Keratinocyte (primary cell): ENCODE measurements at places on chromosomes 11 and 22.

- DNase-seq, result no peak
These were observed 131.9 kb downstream of the WNT7B start for GRCh38 chr22:45845076-45845487.

GRCh38 chr11:47366020-47366490, 12.3 kb downstream of the SPI1 start:
- DNase-seq, result no peak

- DNase-seq, result no peak
These were observed 49.0 kb upstream of the GCAT start for GRCh38 chr22:37758694-37759093.

- DNase-seq, result no peak
These were observed 238.1 kb upstream of the TENM4 start for GRCh38 chr11:79678780-79679452.

- DNase-seq, result no peak
These were observed 145.8 kb upstream of the ARHGAP20 start for GRCh38 chr11:110857892-110858546.

GRCh38 chr11:64622681-64623080, 31.7 kb downstream of the SLC22A12 start:
- no peak for DNase-seq

DNA sequence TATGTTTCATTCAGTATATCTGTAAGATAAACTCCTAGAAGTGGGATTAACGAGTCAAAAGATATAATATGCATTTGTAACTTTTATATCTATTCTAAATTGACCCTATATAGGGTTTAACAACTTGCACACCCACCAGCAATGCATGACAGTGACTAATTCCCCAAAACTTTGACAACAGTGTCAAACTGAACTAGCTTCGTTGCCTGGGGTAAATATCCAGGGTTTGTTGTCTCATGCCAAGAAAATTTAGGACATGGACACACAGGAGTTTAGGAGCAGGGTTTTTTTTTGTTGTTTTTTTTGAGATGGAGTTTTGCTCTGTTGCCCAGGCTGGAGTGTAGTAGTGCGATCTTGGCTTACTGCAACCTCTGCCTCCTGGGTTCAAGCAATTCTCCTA, 5.1 kb downstream of the SNU13 start:
- DNase-seq, result no peak

- peak; percentile 5 for DNase-seq
These were observed 120.8 kb upstream of the ARHGAP20 start for GRCh38 chr11:110833033-110833484.

GRCh38 chr11:14954581-14954980, 17.6 kb downstream of the CALCA start:
- DNase-seq, result no peak

DNA sequence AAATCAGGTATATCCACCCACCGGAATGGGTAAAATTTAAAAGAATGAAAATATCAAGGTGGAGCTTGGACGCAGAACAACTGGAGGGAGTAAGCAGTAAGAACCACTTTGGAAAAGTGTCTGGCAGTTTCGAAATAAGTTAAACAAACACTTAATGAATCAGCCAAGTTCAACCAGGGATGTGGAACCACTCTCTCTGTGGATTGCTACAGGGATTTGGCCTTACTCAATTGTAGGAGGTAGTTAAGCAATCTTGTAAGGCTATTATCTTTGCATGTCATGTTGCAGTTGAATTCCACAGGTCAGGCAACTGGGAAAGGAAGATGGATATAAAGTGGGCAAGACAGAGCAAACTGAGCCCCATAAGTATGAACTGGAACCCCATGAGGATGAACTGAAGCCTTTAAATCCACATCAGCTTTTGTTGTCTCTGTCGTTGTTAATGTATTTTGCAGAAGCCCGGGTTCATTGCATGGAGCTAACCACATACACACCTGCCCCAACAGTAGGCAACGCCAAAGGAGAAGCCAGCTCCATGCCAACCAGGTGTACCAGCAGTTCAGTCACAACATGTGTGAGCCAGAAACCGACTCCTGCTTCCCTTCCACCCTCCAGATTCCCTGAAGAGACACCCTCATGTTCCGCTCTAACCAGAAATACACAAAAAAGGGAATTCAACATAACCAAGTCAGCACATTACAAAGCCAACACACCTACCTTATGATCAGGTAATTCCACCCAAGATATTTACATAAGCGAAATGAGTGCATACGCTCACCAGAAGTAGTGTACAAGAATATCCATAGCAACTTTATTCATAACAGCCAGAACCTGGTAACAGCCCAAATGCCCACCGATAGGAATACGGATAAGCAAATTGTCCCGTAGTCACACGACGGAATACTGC, 8.0 kb upstream of the SLC43A3 start:
- DNase-seq, result no peak

DNA sequence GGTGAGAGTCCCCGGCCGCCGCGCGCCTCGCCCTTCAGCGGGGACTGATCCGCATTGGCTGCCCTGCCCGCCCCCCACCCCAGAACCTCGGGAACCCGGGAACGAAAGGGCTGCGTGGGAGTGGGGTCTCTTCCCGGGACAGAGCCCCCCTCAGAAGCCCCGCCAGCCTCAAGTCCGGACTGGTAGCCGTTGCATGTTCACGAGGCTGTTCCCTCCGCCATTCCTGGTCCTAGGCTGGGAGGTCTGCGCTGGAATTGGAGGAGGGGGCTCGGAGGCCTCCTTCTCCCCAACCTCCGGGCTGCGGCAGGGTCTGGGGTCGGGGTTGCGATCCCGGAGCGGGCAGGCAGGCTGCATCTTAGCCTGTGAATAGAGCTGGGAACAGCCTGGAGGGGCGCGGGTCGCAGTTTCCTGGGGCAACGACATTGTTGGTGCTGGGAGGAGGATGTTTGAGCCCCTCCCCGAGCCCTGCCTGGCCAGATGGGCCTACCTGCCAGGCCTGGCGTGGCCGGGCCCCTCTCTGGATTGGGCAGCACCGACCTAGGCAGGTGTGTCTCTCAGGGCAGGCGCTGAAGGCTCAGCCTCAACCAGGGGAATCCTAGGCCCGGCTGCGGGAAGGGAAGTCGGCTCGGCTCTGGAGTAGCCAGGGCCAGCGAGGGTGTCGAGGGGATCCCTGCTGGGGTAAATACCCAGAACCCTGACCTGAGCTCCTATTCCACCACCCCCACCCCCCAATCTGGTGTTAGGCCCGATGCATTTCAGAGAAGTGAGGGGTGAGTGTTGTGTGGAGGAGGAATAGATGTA, 670 bp downstream of the MAPK8IP1 start:
- no peak for DNase-seq

DNA sequence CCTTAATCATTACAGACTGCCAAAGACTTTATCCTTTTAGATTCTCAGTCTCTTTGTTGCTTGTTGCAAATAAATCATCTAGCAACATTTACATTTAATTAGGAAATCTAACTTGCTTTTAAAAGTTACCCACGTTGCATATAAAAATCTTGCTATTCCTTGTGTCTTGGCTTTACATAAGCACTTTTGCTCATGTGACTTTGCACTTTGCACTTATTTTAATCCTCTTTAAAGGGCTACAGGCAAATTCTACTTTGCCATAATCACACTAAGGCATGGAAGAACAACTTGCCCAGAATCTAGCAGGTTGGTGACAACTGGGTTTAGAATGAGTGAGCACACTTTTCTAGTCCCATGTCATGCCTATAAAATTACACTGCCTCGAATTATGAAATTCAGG, 25.9 kb downstream of the PRRG4 start:
- no peak for DNase-seq

DNA sequence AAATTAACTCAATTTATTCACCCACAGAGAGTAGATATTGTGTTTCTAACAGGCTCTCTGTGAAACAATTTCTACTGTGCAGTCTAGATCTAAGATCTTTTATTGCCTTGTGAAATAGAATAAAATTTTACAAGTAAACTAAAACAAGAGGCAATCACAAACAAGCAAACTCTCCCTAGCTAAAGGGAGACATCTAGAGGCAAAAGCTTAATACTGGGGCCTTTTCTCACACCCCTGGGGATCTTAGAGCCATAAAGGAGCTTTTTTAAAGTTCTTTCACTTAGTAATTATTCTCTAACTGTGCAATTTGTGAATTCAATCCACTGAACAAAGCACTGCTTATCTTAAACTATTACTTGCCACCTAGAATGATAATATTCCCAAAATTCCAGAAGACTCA, 19.7 kb downstream of the ALG9 start:
- DNase-seq, result no peak

DNA sequence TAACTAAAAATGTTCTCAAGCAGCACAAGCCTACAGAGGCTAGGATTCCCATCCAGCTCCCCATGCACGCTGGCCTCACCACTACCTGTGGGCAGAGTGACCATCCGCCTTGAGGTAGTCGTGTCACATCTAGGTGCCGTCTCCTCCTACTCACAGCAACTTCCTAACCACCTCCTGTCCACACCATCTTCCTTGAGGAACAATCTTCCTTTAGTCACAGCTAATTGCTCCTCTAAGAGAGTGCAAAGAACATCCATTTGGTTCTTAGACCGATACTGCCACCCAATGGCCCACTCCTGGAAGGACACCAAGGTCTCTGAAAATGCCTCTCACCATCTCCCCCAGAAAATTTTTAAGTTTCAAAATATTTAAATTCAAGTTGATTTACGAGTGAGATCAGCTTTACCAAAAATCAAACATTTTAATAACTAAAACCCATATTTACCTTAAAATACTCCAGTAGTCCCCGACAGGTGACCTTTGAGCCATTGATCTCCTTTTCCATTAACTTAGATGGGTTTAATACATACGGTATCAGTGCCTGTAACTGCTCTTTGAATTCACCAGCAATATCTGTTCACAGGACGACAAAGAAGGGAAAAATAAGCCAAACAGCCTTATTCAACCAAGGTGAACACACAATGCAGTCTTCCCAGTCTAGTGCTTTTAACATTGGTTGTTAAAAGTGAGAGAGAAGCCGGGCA, 21.7 kb upstream of the PLAAT3 start:
- no peak for DNase-seq

- no peak for DNase-seq
These were observed 6.7 kb downstream of the KCNE3 start for GRCh38 chr11:74460481-74461154.

- DNase-seq, result no peak
These were observed 44.9 kb downstream of the OSBPL5 start for GRCh38 chr11:3120071-3120792.

DNA sequence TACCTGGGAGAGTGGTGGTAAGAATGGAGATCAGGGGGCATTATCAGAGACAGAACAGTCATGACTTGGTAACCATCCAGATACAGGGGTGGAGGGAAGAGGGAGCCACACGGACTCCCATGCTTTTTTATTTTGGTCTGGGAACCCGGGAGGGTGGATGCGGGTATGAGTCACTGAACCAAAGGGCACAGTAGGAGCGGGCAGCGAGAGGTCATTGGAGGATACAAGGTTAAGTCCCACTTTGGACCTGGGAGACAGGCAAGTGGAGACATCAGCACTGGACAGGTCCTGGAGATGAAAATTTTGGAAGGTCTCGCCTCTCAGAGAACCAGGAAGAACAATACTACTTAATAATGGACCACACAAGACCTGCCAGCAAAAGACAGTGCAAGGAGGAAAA, 6.7 kb downstream of the HDHD5 start:
- DNase-seq, result no peak
